ENCODE measurements at places on chromosomes 11 and 22.

- ATAC-seq, result no peak
Observed at GRCh38 chr22:26330971-26331625, 98.0 kb upstream of the ASPHD2 start.

DNA sequence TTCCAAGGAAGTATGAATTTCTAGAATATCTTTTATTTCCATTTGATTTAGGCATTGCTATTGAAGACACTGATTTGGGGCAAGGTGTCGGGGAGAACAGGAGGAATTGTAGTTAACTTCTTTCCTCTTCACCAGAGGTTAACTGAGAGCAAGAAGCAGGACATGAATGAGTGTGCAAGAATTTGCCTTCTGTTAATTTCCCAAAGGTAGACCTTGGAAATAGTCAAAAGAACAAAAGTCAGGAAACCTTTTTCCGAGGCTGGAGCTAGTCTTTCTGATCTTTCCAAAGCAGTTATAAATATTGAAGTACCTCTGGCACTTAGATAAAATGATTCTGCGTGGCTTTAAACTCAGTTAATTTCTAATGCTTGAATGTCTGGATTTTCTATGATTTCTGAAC lies 66.9 kb downstream of the MTMR3 start:
- ATAC-seq, result no peak

DNA sequence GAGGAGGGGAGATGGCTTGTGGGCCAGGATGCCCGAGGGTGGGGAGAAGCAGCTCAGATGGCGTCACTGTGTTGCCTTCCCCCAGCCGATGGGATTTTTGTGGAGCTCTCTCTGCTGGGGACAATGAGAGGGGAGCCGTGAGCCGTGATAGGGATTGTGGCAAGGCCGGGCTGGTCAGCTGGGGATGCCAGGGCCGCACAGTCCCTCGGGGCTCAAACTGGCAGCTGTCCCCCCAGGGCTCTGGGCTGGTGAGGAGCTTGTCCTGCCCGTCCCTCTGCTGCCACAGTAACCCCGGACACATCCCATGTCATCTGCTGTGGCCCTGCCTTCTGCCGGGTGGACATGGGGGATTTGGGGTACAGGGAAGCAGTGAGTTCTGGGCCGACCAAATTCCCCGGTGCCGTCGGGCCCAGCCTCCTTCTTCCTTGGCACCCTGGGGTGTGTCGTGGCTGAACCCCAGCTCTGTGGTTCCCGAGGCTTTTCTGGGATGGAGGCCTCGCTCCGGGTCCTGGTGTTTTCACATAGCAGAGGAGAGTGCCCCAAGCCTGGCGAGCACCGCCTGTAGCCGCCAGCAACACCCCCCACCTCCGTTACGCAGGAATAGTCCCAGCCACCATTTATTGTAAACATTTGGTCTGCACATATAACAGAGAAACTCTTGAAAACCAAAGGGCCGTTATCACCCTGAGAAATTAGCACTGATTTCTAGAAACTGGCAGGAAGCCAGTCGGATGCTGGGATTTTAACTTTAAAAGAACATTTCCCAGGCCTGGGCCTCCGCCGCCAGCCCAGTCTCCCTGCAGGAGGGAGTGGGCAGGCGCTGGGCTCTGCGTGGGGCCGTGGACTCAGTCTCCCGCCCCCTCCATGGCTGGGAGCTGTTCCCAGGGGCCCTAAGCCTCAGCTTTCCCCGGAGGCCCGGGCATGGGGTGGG lies 9.9 kb downstream of the BRSK2 start:
- no peak for ATAC-seq

DNA sequence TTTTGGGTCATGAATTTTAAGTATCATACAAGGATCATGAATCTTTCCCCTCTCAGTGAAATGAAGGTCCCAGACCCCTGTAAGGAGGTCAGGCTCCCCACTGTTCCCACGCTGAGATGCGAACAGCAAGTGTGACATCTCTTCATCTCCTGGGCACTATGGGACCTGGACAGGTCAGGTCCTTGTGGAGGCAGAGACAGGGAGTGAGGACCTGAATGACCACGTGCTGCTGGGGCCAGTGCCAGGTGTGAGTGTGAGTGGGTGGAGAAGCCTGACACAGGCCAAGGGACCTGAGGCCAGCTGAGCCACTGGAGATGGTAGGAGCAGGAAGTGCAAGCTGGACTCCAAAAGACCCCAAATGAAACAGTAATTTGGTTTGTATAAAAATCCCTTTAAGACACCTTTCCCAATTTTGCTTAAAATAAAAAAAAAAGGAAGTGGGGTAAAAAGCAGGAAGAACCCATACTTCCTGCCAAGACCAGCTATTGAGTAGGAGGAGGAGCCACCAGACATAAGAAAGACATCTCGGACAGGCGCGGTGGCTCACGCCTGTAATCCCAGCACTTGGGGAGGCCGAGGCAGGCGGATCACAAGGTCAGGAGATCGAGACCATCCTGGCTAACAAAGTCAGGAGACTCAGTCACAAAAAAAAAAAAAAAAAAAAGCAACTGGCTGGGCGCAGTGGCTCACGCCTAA lies 35.4 kb upstream of the SERPIND1 start:
- no peak for ATAC-seq

DNA sequence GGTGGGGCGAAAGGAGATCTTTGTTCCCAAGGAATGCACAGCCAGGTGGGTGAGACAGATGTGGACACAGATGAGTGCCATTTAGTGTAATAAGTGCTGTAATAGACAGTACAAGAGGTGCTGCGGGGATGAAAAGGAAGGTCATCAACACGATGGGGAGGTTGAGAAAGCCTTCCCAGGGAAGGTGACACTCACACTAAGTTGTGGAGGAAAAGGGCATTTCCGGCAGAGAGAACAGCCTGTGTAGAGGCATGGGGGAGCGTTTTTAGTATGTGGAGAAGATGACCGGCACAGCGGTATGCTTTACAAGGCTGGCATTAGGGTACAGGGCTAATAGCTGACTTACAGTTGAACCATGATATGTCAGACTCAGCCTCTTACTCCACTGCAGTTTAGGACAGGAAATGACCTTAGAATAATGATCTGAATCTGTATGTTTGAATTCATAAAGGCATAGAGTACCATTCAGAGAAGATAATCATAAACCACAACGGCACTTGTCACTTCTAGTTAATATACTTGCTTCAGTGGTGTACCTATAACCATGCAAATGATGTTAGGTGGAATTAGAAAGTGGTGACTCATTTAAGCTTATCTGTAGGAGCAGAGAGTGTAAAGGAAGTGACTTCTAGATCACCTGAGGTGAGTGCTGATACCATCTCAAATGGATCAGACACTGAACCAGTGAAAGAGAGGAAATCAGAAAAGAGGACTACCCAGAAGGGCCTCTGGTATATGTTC lies 60.6 kb downstream of the FAM83F start:
- ATAC-seq, result no peak

DNA sequence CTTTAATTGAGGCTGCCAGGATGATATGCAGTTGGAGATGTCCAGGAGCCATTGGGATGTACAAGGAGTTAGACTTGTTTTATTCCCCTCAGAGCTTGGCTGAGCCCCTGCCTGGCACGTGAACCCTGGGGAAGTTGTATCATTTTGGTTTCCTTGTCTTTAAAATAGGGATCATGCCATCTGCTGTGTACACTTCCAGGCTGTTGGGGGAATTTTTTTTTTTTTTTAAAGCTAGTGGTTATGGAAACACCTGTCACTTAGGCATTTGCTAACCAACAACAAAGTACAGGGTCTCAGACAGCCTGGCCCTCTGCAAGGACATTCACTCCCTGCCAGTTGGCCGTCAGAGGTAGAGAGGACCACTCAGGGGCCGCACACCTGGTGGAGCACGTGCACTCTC lies 8.5 kb upstream of the RAB1B start:
- no peak for ATAC-seq

- ATAC-seq, result no peak
Observed at GRCh38 chr11:113278925-113279324, 35.5 kb upstream of the TTC12 start.

GRCh38 chr11:62865635-62866034 lies 15.1 kb upstream of the SLC3A2 start:
- ATAC-seq, result no peak

GRCh38 chr11:80083531-80083951 lies 642.7 kb upstream of the TENM4 start:
- no peak for ATAC-seq

- no peak for ATAC-seq
Observed at GRCh38 chr11:127252321-127252720, 251.8 kb upstream of the KIRREL3 start.

DNA sequence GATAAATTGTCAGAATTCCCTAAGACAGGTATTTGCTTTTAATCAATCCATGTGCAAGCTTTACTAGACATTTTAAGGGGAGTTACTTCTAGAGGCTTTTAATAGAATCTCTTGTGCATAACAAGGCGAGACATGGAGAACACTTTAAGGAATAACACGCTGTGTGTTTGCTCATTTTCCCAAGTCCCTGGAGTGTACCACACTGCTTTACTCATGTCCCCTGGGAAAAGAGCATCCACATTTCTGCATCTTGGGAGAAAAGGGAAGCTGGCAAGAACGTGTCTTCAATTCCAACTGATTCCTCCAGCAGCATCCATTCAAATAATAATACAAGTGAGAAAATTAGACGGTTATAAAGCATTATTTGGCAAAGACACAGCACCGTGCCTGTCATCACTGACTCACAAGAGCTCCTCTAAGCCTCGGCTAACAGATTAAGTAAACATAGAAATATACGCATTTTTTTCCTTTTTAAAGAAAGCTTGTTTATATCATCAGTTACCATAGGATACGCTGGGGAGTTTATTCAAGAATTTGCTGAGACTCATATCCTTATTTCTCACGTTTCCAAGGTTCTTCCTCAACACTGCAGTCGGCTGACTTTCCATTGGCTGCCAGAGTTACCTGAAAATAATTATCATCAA lies 121.5 kb downstream of the CD44 start:
- ATAC-seq, result peak; percentile 58

DNA sequence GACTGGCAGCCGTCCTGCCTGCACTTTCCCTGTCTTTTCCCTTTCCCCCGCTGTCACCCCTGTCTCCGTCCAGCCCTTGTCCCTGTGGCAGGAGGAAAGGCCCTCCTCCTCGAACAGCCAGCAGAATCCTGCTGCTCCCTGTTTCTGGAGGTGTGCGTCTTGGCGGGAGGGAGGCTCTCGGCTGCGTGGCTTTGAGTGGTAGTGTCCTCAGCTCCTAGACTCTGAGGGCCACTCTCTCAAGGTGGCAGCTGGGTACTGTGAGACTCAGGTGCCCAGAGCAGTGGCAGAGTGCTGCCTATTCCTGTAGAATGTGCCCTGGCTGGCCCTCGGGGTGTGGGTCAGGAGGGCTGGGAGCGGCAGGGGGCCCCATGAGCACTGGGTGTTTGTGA lies 9.1 kb upstream of the RANBP1 start:
- no peak for ATAC-seq

DNA sequence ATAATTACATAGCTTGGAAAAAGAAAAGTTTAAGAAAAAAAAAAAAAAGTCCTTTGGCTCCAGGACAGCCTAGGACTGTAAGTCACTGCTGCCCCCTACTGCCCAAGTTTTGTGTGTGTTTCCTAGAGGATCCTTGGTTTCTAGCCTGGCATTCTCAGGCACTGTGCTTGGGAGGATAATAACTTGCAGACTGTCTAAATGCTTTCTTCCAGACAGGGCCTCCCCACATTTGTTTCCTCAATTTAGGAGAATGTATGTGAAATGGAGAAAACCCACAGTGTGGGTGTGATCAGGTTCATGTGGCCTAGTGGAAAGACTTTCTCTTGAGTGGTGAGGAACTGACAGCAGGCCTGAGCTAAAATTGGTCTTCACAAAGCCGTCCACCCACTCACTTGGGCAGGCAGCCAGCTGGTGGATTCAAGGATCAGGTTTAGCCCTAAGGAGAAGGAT lies 191.0 kb downstream of the NAV2 start:
- peak; percentile 51 for ATAC-seq

GRCh38 chr11:94926698-94927237 lies 46.6 kb downstream of the CWC15 start:
- ATAC-seq, result peak; percentile 88

- ATAC-seq, result no peak
Observed at GRCh38 chr11:93773601-93774200, 10.4 kb upstream of the MED17 start.

DNA sequence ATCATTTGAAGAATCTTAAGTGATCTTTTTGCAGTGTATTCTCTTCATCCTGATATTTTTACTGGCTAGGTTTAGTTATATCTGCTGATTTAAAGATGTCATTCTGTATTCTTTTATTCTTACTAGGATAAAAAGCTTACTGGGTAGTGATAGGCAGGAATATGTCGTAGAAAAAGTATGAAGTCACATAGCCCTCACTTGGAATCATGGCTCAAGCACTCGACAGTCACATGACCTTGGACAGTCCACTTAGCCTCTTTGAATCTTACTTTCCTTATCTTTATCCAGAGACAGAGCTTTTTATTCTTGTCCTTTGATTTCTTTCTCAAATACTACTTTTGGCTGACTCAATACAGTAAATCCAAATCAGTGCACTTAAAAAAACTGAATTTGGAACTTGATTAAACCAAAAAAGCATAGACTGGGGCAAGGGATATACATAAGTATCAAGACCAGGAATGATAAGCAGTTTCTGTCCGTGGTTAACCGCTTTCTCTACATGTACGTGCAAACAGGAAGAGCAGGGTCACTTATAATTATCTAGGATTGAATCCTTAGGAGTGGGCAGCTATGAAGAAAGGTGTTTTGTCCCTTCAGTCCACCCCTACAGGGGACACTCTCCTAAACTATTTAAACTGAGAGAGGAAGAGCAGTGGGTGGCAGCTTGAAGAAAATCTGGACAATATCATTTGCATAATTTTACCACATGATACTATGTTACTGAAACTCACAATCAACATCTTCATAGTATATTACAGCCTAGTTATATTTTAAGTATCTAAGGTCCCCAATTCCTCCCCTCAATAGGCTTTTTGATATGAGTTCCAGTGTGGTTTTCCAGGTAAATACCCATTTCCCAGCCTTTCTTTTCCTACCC lies 8.0 kb downstream of the MMP7 start:
- ATAC-seq, result no peak

DNA sequence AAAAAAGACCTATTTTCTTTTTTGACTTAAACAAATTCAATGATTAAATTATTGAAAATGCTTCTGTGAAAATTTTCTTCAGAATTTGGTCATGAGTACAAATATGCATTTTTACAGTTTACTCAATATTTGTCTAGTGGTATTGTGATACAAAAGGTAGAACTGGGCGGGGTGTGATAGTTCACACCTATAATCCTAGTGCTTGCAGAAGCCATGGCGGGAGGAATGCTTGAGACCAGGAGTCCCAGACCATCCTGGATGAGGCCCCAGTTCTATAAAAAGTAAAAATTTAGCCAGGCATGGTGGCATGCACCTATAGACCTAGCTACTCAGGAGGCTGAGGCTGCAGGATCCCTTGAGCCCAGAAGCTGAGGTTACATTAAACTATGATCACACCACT lies 90.6 kb downstream of the ARHGAP42 start:
- ATAC-seq, result no peak

GRCh38 chr11:76313271-76313670 lies 67.7 kb downstream of the THAP12 start:
- no peak for ATAC-seq
